Purkinje cell (primary cell): ENCODE measurements at places on chromosomes 13 and 19. TPM values are rescaled to one million over a fixed set of nuclear protein-coding genes. Genes with fewer than 3 reads are reported as not detected.

Gene KLK12
- not detected in 2 replicates for polyA plus RNA-seq

Gene TMEM59L
- 56.5 and 77.2 TPM in 2 replicates for polyA plus RNA-seq

Gene LRFN3
- 0.15 and 0.60 TPM in 2 replicates for polyA plus RNA-seq

Gene PSG11
- not detected in 2 replicates for polyA plus RNA-seq

Gene FUT2
- polyA plus RNA-seq: 0.13 and 0.17 TPM in 2 replicates

Gene LIM2
- polyA plus RNA-seq: not detected in 2 replicates

Gene LRG1
- not detected in 2 replicates for polyA plus RNA-seq

Gene WDR88
- not detected in 2 replicates for polyA plus RNA-seq

Gene SOHLH2
- 0.63 and 1.1 TPM in 2 replicates for polyA plus RNA-seq
